ENCODE measurements at places on chromosomes 12 and 14. TPM values are rescaled to one million over a fixed set of nuclear protein-coding genes. Genes with fewer than 3 reads are reported as not detected.

The KRT82 gene
- total RNA-seq: not detected

The C3AR1 gene
- 21.8 TPM for total RNA-seq

The KRT78 gene
- total RNA-seq: not detected

The MGP gene
- 1,381 TPM for total RNA-seq

The OLR1 gene
- total RNA-seq: 33.1 TPM

The SUOX gene
- total RNA-seq: 20.3 TPM

The ADCY4 gene
- 68.1 TPM for total RNA-seq

The TTC6 gene
- total RNA-seq: not detected

DNA sequence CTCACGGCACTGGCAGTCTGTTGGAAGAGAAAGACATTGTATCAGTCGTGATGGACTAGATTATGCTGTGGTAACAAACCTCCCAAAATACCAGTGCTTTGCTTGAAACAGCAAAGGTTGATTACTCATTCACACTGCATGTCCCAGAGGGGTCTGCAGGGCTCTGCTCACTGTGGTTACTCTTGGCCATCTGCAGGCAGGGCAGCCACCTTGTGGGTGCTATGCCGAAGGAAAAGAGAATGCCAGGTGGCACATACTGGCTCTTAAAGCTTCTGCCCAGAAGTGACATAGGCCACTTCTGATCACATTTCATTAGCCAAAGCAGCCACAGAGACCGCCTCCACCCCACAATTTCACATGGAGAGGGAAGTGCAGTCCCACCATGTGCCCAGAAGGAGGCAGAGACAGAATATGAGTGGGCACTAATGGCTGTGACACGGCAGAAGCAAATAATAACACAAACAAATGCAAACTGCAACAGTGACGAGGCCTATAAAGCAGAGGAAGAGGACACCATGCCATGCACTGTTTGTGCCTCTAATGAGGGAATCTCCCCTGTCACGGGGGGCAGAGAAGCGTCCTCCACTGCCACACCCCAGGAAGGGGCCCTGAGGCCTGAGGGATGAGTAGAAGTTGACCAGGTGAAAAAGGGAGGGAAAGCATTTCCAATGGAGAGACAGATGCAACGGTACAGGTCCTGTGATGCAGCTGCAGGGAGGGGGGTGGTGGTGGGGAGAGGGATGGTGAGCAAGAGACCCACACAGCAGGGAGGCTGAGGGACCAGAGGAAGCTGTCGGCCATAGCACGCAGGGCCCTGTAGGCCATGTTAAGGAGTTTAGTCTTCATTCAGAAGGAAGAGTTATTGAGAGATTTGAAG lies 51.7 kb upstream of the KICS2 start:
- DNase-seq: no peak

DNA sequence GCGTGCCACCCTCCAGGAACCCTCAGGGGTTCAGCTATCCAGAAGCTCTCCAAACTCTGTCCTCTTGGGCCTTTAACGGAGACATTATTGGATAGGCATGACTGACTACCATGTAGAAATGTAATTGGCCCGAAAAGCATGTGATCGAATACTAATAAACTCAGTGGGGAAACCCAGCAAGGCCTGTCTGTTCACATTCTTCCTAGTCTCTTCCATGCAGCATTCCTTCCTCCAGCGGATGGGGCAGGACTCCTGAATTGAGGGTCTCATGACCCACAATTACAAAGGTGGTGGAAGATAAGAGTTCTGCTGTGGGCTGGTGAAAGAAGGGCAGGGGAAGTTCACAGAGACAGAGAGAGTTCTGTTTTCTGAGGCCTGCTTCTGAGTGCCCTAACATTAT lies 6.5 kb upstream of the PRDM4 start:
- no peak for DNase-seq

DNA sequence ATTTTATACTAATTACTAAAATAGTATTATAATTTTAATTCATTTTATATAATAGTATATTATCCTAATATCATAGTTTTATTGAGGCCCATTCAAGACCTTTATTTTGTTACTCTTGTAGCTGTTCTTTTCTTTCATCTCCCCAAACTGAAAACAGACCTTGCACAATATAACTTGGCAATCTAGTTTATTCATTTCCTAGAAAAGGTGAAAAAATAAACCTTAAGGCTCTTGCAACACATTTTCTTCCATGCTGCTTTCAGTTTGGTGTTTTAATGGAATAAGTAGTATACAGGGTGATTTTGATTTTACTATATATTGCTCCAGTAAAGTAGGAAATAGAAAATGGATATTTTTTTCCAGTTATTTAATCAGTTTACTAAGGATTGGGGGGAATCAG lies 174.0 kb downstream of the SLC2A13 start:
- DNase-seq: no peak

GRCh38 chr12:57107456-57108155 lies 3.6 kb downstream of the STAT6 start:
- peak; percentile 53 for DNase-seq

- peak; percentile 72 for DNase-seq
Measured at GRCh38 chr12:122062832-122063693, 15.5 kb upstream of the MLXIP start.

- DNase-seq: no peak
Measured at GRCh38 chr12:24409868-24410267, 460.4 kb upstream of the SOX5 start.

DNA sequence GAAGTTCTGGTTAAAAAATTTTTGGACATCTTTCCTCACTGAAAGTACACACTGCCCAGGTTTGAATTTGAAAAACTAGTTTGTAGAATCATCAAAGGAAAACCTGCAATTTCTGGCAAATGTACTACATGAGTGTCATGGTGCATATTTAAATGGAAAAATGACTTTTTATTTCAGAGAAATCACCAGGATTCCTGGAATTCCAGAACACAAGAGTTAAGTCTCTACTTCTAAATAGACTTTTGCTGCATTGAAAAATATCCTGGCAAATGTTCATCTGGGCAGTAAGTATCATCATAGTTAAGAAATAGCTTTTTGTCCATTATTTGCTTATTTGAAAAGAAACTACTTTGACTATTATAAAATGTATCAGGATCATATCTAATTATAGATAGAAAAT lies 275.1 kb downstream of the PRKD1 start:
- DNase-seq: no peak

DNA sequence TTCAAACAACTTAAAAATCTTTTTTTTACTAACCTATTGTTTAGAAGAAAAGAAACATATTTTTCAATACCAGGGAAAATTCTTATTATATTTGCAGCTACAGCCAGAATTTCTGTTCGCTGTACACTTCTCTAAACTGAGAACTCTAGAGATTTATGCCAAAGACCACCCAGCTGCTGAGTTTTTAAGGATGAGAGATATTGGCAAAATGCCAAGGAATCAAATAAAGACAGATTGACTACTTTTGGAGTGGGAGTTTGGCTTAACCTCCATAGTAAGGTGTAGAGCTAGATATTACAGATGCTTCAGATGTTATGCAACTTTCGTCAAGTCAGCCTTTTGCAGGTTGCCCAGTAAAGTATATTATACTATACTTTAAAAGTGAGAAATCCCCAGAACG lies 71.8 kb downstream of the TTLL5 start:
- no peak for DNase-seq

GRCh38 chr12:1924996-1925683 lies 6.7 kb upstream of the CACNA2D4 start:
- DNase-seq: peak; percentile 45

DNA sequence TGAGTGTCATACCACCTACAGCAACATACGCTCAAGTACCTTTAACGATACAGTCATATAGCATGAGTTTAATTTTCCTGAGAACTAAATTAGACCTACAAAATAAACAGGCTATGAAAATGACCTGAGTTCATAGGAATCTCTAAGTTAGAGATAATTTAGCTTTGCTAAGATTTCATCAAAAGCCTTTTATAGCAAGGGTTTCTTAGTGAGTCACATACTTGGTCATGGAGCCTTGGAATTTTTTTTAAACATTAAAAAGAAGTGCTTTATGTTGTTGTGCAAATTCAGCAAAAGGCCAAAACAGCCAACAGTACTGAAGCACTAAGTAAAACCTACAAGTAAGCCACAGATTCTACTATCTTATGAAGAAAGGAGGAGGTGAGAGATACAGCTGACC lies 93.6 kb upstream of the FERMT2 start:
- no peak for DNase-seq

DNA sequence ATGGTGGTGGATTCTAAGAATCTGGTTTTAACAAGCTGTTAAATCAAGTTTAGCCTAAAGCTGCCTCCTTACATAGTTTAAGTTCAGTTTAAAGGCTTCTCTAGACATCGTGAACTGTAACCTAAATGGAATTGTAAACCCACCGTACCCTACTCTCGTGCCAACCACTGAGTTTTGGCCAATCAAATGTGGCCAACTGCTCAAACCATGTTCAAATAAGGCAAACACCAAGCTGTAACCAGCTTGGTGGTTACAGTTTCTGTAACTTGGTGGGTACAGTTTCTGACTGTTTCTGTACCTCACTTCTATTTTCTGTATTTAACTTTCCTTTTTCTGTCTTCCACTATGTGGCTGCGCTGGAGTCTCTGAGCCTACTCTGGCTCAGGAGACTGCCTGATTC lies 131.9 kb upstream of the DDHD1 start:
- no peak for DNase-seq

DNA sequence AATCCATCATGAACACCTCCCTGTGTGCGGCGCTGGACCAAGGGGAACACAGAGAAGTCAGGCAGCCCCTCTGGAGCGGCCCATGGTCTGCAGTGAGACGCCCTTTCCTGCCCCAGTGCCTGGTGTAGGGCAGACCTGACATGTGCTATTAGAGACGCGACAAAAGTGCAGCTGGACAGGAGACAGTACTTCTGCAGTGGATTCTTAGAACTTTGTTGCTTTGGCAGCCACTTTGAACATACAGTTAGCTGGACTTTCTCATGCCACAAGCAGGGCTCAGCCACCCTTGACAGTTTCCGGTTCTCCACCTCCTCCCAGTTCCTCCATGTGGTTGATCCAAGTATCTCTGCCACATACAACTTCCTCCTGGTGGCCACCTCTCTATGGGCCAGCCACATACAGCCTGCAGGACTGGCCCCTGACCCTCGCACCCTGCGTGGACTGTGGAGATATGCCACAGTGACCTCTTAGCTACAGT lies 45.9 kb downstream of the LGMN start:
- peak; percentile 47 for DNase-seq

GRCh38 chr12:26697217-26697616 lies 135.8 kb downstream of the ITPR2 start:
- DNase-seq: no peak

- no peak for DNase-seq
Measured at GRCh38 chr12:70815971-70816391, 104.6 kb downstream of the PTPRR start.

DNA sequence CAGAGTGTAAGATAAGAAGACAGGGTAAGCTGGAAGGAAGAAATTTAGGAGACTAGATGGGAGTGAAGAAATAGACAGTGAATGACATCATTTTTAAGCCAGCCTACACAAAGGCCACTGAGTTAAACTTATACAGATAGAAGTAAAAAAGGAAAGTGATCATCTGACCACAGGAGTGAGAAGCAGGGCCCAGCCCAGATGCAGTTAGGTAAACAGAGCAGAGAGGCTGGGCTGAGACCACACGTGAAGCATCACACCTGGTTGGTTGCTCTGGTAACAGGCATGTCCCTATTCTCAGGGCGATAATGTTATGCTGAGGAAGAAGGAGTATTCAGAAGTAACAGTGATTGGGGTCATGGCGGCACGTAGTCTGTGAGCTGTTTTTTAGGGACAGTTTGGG lies 1079.4 kb downstream of the AACS start:
- DNase-seq: no peak

DNA sequence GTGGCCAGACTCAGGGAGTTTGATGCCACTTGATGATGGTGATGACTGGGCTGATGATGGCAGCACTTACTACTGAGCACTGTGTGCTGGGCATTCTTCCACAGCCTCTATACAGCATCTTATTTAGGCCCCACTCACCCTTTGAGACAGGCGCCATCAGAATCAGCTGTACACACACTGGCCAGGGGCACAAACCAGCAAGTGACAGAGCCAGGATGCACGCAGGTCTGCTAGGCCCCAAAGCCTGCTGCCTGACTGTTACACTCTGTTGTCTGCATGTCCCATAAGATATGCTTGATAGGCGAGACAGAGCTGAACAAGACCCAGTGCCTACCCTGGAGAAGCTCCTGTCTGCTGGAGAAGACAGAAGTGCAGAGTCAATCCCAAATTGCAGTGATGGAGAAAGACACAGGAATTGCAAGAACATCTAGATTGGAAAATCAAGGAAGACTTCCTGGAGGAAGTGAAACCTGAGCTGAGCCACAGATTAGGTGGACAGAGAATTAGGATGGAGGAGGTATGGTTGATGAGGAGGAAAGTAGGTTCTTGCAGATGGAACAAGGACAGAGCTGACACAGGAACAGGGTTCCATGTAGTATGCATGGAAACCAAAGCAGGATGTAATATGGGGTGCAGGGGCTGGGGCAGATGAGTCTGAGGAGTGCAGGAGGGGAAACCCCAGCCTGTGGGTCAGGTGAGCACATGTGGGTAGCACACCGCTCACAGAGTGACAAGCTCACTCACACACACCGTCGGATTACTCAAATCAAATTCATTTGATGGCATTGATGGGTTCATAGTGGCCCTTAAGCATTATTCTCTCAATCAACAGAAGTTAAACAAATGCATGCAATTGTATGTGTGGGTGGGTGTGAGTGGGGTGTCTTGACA lies 117.3 kb downstream of the BEGAIN start:
- DNase-seq: no peak

DNA sequence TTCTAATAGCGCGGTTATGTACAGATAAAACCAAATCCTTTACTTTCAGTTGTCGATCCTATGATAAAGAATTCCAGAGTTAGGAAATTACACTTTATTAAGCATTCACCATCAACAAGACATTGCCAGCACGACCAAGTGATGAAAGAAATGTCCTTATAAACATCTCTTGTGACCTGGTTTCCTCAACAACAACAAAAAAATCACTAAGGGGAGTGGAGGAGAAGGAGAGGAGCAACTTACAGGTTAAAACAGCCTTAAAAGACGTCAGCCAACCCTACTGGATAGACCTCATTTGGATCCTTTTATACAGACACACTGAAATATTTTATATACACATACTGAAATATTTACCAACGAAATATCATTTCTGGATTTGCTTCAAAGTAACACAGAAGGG lies 22.8 kb downstream of the SART3 start:
- DNase-seq: no peak

DNA sequence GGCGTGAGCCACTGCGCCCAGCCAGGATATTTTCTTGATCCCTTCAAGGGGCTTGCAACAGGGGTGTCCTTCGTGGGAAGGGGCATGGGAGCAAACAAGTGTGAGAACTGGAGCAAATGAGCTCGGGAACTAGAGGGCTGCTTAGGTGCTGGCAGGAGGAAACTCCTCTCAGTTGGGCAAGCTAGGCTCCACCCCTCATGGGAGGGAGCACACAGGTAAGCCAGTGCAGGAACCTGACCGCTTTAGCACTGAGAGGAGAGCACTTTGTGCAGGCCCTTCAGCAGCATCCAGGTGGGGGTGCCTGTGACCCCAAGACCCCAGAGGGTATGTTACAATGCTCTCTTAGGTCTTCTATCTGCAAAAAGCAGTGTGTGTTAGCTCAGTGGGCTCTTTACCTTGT lies 755.4 kb upstream of the MDGA2 start:
- DNase-seq: no peak

- DNase-seq: no peak
Measured at GRCh38 chr14:104586832-104587620, 7.5 kb downstream of the C14orf180 start.
